ENCODE measurements at places on chromosomes 5 and 9.

DNA sequence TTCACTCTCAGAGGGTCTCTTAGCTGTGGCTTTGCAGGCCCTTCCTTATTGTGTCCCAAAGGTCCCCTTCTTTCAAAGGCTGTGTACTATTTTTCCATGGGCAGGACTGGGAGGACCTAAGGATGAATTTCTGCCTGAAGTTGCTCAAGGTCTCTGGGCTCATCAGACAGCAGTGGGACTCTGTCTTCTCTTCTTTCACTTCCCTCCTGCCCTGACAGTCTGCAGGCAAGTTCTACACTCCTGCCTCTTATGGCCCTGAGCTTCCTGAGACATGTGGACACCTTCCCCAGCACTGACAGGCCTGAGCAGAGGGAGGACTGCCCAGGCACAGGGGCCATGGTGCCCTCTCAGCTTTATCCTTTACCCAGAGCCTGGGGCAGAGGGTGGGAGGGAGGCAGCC, 14.8 kb downstream of the ENHO start:
- DNase-seq: no peak

DNA sequence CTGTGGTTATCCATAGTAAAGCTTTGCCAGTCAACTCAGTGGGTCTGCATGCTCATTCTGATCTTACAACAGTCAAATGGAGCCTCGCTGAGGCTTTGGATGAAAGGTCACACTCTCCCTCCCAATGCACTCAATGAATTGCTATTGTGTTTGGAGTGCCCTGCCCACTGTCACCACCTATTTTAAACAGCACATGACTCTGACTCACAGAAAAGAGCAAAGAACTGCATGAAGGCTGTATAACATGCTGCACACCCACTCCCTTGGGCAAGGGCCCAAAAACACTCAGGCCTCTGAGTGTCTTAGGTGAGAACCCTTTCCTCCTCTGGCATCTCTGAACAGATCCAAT, 118.7 kb upstream of the CCDC112 start:
- DNase-seq: no peak

DNA sequence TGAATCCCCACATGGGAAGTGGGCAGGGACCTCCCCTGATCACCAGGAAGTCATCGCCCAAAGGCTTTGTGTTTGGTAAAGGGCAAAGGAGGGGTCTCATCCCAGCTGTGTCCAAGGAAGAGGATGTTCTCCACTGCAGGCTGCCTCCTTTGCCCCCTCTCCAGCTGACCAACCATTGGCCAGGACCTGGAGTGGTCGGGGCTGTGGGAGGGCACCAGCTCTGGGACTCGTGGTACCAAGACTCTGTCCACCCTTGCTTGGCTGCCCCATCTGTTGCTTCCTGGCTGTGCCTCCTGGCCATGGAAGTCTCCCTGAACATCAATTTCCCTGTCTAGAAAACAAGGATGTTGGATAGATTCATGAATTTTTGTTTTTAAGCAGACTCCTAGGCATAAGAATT, 34.1 kb downstream of the COL15A1 start:
- no peak for DNase-seq

DNA sequence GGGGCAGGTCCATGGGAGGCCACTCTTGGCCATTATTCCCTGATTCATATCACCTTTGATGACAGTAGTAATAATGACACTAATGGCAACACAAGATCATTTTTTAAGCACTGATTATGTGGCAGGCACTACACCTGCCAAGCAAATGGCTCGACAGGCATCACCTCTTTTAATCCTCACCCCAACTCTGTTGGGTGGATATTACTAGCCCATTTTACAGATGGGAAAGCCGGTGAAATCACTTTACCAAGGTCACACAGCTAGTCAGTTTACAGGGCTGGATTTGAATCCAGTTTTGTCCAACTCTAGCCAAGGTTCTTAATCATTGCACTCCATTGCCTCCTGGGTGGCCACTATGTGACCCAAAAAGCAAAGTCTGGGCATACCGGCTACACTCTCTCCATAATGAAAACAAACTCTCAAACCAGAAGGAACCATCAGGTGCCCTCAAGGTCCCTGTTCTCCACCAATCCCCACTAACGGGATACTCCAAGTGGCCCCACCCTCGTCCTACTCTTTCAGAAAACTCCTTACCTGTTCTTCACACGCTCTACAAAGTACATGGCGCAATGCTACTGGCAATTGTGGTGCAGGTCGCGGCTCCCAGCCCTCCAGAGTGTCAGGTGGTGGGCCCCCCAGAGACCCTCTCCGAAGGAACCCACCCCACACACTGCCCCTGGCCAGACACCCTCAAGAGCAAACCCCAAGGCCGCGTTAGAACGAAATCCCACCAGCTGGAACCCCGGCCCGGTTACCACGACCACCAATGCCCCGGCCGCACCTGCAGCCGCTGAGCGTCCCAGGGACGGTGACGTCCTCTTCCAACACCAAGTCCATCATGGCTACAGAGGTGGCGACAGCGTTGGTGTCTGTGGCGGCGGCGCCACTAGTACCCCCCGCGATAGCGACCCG, 572 bp downstream of the CDK5RAP2 start:
- peak; percentile 14 for DNase-seq

DNA sequence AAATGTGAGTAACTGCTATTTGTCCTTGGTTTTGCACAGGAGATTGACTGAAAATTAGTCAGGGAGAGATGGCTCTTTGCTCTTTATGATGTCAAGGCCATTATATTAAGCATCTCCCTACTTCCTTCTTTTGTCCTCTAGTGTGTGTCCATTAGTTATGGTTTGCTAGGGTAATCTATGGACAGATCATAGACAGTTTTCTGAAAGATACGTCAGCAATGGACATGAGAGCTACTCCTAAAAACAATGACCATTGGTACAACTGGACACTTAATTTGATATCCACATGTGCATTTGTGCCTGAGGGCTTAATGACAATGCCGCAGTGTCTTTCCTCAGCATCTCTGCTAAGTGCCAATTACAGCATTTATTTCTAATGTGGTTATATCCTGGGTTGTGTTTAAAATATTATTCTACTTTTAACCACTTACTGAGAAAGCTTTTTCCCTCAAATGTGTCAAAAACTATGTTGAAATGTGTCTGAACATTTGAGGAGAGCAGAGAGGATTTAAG, 218.2 kb upstream of the RFX3 start:
- no peak for DNase-seq

DNA sequence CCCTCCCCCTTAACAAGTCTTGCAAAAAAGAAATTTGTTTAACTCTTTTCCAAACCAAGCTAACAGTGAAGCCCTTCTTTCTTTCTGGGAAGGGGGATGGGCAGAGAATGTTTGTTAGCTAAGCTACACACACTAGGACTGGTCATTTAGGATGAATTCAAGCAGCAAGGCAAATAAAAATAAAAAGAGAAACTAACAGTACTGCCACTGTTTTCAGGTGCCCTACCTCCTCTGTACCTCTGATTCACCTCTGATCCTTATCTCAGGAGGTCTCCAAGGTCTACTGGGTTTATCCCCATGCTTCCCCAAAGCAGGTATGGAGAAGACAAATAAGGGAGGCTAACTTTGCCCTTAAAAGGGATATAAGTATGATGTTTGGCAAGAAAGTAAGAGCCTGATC, 52.9 kb downstream of the ELL2 start:
- no peak for DNase-seq

GRCh38 chr5:71864730-71865601, 145.9 kb downstream of the CARTPT start:
- no peak for DNase-seq

GRCh38 chr9:137496601-137497375, 37.7 kb upstream of the NSMF start:
- no peak for DNase-seq

DNA sequence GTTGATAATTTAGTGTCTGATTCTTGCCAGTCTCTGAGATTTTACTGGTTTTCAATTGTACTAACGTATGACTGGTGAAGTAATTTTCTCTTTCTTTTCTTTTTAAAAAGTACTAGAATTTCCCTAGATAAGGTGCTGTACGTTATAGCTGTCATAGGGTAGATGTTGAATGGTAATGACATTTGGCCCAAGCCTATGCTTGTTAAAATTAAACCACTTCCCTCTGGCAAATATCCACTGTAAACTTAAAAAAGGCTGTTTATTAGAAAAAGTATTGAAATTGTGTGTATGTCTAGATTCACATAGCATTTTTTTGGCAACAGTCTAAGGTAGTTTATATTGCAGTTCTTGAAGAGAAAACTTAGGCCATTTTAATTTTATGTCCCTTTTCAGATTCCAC, 97.6 kb downstream of the NNT start:
- peak; percentile 16 for DNase-seq

- no peak for DNase-seq
These were observed 100.9 kb downstream of the MRPL36 start for GRCh38 chr5:1698589-1699316.

DNA sequence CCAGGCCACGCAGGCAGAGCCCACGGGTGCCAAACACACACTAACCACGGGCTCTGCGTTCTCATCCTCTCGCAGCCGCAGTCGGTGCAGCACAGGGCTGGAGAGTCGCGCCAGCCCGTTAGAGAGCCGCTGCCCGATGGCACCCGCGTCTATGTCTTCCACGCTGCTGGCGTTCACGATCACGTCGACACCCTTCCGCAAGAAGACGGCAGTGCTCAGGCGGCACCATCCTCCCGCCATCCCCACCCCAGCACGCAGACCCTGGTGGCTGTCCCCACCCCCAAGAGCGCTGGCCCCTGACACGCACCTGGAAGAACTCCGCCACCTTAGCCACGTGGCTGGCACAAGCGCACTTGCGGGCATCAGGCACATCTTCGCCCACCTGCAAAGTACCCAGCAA, 6.0 kb downstream of the DBN1 start:
- DNase-seq: no peak

GRCh38 chr5:138448481-138449398, 9.9 kb downstream of the REEP2 start:
- no peak for DNase-seq

DNA sequence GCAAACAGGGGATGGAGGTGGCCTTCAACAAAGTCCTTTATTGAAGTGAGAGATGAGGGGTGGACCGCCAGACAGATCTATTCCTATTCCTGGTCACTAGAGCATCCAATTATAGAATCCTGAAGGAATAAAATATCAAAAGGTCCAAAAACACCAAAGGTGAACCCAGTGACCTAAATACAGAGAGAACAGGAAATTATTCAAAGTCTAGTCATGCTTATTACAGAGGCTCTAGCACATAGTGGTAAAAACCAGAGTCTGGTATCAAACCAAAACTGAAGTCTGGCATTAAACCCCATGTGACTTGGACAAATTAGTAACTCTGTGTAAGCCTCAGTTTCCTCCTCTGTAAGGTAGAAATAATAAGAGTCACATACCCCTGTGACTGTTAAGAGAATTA, 100.5 kb upstream of the SNX2 start:
- no peak for DNase-seq

GRCh38 chr9:121604654-121605053, 46.8 kb upstream of the DAB2IP start:
- DNase-seq: no peak

- DNase-seq: no peak
These were observed 39.9 kb upstream of the EPB41L4B start for GRCh38 chr9:109360771-109361170.

- peak; percentile 78 for DNase-seq
These were observed 1.2 kb downstream of the MAP1B start for GRCh38 chr5:72108202-72109061.

GRCh38 chr9:137558127-137558526, 6.4 kb downstream of the MRPL41 start:
- DNase-seq: no peak

- DNase-seq: no peak
These were observed 2.9 kb downstream of the SNX18 start for GRCh38 chr5:54520438-54520846.

- no peak for DNase-seq
These were observed 170.2 kb downstream of the HSPA4 start for GRCh38 chr5:133222040-133222439.

DNA sequence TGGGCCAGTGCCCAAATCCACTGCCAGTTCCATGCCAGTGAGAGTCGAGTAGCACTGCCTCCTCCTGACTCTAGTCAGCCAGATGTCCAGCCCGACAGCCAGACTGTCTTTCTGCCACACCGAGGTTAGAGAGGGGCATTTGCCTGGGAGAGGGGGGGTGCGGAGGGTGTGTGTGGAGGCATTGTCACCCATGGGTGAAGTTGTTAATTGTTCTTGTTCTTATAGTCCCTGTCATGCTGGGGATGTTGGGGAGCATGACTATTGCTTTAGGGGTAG, 1.1 kb downstream of the RGP1 start:
- no peak for DNase-seq

DNA sequence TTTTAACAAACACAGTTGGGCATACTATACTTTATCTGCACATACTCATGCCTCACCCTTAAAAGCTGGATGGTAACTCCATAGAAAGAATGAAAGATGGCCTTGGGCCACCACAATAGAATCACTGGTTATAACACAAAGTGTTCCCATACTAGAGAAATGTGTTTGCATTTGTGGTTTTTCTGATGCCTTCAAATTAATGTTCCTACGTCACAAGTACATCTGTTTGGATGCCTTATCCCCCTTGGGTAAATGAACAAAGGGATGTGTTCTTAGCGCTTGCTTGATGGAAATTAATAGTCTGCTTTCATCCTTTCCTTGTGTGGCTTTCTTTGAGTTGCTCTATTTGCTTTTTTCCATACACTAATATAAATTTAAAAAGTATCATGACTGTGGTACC, 291.1 kb upstream of the PDE4D start:
- no peak for DNase-seq

- peak; percentile 75 for DNase-seq
These were observed 58.0 kb upstream of the SYNPO start for GRCh38 chr5:150582241-150583109.

DNA sequence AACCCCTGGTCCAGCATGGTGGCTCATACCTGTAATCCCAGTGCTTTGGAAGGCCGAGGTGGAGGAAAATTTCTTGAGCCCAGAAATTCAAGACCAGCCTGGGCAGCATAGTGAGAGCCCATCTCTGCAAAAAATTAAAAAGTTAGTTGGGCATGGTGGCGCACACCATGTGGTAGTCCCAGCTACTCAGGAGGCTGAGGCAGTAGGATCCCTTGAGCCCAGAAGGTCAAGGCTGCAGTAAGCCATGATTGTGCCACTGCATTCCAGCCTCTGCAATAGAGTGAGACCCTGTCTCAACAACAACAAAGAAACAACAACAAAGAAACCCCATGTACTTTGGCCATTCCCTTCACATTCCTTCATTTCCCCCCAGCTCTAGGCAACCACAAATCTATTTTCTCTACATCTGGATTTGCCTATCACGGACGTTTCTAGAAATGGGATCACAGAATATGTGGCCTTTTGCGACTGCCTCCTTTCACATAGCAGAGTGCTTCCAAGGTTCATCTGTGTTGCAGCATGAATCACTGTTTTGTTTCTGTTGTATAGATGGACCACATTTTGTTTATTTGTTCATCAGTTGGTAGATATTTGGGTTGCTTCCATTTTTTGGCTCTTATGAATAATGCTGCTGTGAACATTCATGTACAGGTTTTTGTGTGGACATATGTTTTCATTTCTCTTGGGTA, 17.9 kb downstream of the MIGA2 start:
- no peak for DNase-seq

DNA sequence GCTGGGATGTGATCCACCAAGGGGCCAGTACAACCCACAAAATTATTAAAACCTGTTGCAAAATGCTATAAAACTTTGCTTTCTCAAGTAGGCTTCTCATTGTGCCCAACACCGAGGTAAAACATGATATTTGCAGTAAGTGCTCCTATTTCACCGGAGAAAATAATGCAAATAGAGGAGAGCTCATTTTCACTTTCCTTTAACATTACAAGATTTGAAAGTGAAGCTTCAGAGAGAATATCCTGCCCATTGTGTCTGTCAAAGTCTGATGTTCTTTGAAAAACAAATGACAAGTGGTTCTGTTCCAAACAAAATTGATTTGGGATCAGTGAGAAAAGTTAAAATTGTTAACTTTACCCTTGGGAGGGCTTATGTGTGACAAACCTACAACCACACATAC, 287.1 kb downstream of the KCNN2 start:
- no peak for DNase-seq

Data from renal pelvis (tissue), 12 donors.